ENCODE measurements at places on chromosomes 2 and 18.

GRCh38 chr2:232511336-232511890, 8.8 kb upstream of the PRSS56 start:
- no peak for DNase-seq

- no peak for DNase-seq
Observed at GRCh38 chr2:162475661-162476060, 131.7 kb downstream of the GCA start.

DNA sequence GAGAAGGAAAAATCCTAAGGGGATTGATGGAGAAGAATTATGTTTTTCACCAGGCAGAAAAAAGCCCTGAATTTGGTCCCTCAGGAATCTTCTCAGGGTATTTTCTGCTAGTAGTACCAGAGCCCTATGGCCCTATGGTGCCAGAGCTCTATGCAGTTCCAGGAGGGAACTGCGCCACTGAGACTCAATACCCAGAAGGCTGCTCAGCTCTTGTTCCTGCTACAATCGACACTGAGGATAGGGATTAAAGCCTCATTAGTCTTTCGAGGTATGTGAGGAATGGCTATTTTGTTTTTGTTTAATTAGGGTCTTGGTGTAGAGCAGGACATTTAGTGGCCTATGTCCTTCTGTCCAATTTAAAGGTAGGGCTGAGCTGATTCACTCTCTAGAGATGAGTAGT, 21.7 kb upstream of the PPP3R1 start:
- no peak for DNase-seq

DNA sequence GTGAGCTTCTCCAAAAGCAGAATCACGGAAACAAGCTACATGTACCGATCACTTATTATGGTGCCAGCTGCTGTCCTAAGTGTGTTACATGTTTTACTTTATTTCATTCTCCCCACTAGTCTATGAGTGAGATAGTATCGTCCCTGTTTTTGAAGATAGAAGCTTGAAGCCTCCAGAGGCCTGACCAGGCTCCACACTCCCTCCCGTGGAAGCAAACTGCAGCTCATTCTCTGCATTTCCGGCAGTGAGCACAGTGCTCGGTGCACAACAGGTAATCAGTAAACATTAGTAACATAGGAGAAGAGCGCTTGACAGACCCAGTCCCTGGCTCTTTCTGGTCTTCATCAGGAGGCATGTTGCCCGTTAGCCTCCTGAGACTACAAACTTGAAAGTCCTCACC, 72.9 kb downstream of the ZBTB7C start:
- DNase-seq = no peak

GRCh38 chr2:161965994-161966393, 108.0 kb downstream of the DPP4 start:
- no peak for DNase-seq

DNA sequence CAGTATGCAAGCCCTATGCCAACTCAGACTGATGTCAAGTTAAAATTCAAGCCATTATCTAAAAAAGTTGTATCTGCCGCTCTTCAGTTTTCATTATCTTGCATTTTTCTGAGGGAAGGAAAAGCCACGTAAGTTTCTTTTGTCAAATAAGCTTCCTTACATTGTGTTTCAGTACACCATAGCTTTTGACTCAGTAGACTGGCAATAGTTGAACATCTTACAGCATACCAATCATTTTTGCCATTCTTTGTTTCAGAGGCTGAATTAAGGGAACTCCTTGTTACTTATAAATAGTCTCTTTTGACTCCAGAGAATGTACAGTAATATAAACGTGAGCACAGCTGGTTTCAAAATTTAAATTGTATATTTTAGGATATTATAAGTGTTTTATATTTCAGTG, 120.6 kb downstream of the EHBP1 start:
- DNase-seq = no peak

DNA sequence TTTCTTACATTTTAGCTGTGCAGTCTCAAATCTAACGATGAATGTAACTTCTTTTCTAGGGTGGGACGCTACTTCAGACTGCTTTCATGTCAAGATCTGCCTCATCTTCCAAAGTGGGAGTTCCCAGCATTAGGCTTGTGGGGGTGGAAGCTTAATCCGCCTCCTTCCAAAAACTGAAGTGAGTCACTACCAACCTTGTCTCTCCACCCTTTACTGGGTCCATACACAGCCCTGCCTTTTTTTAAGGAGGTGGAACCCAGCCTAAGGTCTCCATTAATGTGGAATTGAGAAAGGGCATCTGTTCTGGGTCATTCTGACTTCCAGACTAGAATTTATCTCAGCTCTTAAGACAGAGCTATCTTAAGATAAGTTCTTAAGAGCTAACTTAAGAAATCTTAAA, 42.0 kb upstream of the NFE2L2 start:
- no peak for DNase-seq

DNA sequence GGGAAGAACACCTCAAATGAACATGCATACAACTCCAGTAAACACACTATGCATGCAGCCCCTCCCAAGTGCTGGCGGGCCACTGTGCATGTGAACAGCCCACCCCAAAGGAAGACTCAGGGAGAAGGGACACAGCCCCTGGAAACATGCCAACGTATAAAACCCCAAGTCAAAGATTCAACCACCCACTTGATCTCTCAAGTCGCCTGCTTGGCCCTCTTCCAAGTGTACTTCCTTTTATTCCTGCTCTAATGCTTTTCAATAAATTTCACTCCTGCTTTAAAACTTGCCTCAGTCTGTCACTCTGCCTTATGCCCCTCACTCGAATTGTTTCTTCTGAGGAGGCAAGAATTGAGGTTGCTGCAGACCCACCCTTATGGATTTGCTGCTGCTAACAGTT, 139.1 kb downstream of the C1D start:
- DNase-seq = no peak

- DNase-seq = no peak
Observed at GRCh38 chr2:118970396-118971135, 28.6 kb downstream of the MARCO start.

GRCh38 chr2:25332571-25332970, 9.2 kb downstream of the DNMT3A start:
- DNase-seq = no peak

DNA sequence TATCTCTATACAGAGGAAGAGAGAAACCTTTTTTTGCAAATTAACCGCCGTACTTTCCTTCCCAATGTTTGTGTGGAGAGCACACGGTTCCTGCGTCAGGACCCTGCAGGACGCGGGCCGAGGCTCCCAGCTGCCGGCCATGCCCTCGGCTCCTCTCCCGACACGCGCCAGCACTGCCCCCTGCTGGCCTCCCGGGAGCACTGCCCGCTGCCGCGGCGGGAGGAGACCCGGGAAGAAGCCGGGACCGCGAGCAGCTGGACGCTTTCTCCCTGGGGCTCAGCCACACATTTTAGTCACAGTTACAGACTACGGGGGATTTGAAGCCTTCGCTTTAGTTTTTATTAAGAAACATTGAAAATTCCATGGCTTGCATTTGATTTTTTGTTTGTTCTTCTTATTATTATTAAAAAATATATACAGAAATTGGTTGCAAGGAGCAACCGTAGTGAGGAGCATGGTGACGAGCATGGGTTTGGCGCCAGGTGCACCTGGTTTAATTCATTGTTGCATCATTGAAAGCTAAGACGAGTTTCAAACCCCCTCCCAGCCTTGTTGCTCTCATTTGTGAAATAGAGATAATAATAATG, 401.2 kb downstream of the GALR1 start:
- peak; percentile 90 for DNase-seq

DNA sequence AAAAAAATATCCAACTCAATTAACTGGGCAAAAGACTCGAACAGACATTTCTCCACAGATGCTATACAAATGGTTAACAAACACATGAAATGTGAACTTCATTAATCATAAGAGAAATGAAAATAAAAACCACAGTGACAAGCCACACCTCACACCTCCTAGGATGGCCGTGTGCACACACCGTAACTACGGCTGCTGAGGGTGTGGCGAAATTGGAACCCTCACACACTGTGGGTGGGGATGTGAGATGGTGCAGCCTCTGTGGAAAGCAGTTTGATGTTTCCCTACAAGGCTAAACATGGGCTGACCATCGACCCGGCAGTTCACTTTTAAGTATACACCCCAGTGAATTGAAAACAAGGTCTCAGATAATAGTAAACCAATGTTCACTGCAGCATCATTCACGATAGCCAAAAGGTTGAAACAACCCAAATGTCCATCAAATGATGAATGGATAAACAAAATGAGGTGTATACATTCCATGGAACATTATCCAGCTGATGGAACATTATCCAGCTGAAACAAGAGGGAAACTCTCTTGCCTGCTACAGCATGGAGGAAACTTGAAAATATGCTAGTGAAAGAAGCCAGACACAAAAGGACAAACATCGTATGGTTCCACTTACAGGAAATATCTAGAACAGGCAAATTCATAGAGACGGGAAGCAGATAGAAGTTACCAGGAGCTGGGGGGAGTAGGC, 32.2 kb downstream of the ZAP70 start:
- DNase-seq = no peak

DNA sequence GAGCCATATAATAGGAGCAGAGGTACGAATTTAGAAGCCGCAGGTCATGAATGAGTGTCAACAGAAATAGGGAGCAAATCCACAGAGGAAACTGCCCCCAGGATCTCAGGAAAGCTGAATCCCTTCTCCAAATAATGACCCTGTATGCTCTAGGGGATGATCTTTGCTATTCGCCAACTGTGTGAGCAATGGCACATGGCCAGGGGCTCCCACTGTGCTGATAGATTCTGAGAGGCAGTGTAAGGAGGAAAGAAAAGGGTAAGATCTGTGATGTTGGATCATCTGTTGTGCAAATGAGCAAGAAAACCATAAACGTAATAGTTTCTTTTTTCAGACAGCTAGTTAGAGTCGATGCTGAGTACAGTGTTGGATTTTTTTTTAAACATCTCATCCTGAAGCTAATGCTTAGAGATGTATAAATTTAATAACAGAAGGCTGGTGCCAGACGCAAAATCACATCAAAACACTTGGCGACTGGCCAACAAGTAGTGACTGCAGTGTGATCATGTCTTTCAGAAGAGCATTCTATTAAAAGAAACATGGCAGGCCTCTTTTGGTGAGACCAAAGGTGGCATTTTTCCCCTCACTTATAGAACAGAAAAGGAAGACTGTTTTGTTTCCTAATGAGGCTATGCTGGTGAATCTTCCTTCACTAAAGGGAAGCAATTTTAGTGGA, 77.4 kb downstream of the ABCA12 start:
- no peak for DNase-seq

GRCh38 chr18:21205695-21206094, 36.3 kb upstream of the GREB1L start:
- no peak for DNase-seq

GRCh38 chr2:29218071-29218470, 102.9 kb downstream of the CLIP4 start:
- peak; percentile 19 for DNase-seq

DNA sequence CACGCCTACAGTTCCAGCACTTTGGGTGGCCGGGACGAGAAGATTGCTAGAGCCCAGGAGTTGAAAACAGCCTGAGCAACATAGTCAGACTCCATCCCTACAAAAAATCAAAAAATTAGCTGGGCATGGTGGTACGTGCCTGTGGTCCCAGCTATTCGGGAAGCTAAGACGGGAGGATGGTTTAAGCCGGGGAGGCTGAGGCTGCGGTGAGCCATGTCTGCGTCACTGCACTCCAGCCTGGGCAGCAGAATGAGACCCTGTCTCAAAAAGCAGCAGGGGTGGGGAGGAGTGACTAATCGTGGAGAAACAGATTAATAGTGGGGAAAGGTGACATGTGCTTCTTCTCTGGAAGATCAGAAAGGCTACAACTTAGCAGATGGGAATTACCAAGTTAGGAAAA, 58.1 kb upstream of the GPC1 start:
- DNase-seq = no peak

- DNase-seq = no peak
Observed at GRCh38 chr18:55844382-55844781, 256.4 kb upstream of the TCF4 start.

DNA sequence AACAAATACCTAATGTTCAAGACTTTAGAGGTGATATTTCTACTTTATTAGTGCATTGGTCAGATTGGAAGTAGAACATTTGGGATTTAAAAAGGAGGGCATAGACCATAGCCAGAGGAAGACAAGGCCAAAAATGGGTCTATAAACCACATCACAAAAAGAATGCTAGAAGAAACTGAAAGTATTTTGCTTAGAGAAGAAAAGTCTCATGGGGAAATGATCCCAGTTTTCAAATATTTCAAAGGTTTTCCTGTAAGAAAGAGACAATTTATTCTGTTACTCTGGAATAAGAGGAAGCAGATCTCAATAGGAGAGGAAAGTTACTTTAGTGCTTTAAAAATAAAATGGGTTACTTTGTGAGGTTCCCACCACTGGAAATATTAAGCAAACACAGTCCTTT, 341.4 kb downstream of the TNS1 start:
- DNase-seq = no peak

GRCh38 chr18:26335156-26335555, 108.9 kb downstream of the TAF4B start:
- DNase-seq = no peak

- DNase-seq = no peak
Observed at GRCh38 chr2:207180741-207181140, 15.0 kb upstream of the KLF7 start.
